Liver (tissue), 10 donors: ENCODE measurements at places on chromosomes 2 and 18. TPM values are rescaled to one million over a fixed set of nuclear protein-coding genes. Genes with fewer than 3 reads are reported as not detected.

DNA sequence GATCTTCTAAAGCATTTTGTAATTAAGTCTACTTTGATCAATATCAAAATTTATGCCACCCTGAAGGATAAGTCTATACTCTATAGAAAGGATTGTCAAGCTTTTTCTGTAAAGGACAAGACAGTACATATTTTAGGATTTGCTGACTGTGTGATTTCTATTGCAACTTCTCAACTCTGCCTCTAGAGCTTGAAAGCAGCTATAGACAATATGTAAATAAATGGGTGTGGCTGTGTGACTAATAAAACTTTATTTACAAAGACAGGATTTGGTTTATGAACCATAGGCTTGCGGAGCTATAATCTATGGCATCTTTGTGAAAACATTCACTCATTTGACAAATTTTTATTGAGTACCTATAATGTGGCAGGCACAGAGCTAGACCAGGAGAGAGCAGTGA, 18.4 kb downstream of the UPP2 start:
- H3K36me3 ChIP-seq, result no peaks in the 10 kb centered on the region
- H3K27ac ChIP-seq, result no peak overlapping the region
- no peaks in the 10 kb centered on the region for H3K27me3 ChIP-seq
- peaks cover 6% of the 10 kb centered on the region for H3K4me1 ChIP-seq
- no peak overlapping the region for H3K4me3 ChIP-seq

GRCh38 chr18:34097312-34097711, 127.4 kb downstream of the NOL4 start:
- no peak overlapping the region for H3K4me3 ChIP-seq
- H3K27me3 ChIP-seq, result no peaks in the 10 kb centered on the region
- H3K4me1 ChIP-seq, result peaks cover 6% of the 10 kb centered on the region

DNA sequence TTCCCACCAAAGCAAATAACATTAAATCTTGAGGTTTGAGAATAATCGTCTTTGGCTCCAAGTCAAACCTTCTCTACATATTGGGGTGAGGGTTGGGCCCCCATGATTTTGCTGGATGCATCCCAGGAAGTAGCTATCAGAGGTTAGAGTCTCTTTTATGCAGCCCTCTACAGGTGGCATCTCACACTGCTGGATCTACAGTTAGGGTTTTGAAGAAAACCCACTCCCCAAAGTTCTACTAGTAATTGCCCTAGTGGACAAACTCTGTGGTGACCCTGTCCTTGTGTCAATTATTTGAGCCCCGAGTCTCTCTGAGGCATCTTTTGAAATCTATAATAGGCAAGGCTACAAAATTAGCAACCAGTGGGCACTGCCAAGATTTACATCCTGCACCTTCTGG, 15.0 kb upstream of the REG1A start:
- DNase-seq, result no peak
- H3K36me3 ChIP-seq, result no peaks in the 10 kb centered on the region
- H3K4me3 ChIP-seq, result no peak overlapping the region

CD8B2 gene
- total RNA-seq, result under 0.01 TPM

LIMS3 gene
- 3.7 TPM for total RNA-seq

DNA sequence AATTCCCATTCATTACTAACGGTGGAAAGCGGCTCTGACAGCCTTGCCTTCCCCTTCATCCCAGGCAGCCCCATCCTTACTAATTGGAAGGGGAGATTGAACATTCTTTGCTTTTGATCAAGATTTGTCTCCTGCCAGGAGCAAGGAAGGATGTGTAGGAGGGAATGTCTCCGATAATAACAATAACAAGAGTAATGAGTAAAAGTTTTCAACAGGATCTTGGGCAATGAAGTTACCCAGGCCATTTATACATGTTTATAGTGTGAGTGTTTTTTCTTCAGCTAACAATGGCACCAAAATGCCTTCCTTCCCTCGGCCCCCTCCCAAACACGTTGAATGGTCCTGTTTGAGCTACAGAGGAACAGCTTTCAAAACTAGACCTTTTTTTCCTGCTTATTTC, 83.8 kb downstream of the GATA6 start:
- no peak overlapping the region for H3K4me3 ChIP-seq
- no peaks in the 10 kb centered on the region for H3K4me1 ChIP-seq
- H3K27me3 ChIP-seq, result no peaks in the 10 kb centered on the region
- no peak for DNase-seq
- no peaks in the 10 kb centered on the region for H3K36me3 ChIP-seq
- no peak overlapping the region for H3K27ac ChIP-seq

DNA sequence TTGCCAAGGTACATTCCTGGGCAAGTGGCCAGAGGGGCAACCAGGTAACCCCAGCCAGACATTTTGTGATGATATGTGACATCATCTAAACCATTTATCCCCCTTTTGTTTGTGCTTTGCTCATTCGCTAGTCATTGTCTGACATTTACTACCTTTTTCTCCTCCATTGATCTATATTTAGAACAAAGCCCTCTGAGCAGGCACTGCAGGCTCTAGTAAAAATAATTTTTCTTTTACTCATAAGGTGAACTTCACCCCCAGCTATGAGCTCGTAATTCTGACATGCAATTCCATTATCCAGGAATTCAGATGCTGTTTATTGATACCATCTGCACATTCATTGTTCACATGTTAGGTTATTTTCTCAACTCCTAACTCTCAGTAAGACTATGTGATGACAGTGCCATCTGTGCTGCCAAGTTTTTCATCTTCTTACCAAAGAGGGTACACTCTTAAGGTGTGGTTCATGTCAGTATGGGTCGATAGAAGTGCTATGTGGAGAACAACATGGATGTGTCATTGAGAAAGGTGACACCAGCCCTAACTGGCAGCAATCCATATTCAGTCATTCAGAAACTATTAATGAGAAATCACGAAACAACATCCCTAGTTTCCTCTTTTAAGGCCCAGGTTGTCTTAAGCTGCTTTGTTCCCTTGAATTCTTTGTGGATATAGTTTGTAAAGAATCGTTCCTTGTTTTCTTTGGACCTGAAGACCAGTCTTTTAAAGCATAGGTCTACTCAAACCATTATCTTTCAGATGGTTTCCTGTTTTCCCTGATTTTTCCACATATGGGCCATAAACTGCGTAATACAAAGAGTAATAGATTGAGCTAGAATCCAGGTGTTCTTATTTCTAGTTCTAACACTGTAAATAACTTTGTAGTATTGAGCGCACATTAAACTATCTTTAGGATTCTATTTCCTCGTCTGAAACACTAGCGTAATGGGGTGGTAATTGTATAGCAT, 978.1 kb upstream of the CDH2 start:
- no peak overlapping the region for H3K4me3 ChIP-seq
- no peak overlapping the region for H3K27ac ChIP-seq
- H3K36me3 ChIP-seq, result no peaks in the 10 kb centered on the region
- DNase-seq, result no peak

GALNT13 gene
- not detected for total RNA-seq
